Upper lobe of left lung (tissue), 6 donors: ENCODE measurements at places on chromosomes 11 and 22. TPM values are rescaled to one million over a fixed set of nuclear protein-coding genes. Genes with fewer than 3 reads are reported as not detected.

TUB gene
- total RNA-seq = 5.1 TPM

YPEL4 gene
- 0.91 TPM for total RNA-seq

TENM4 gene
- total RNA-seq = 4.1 TPM

PEX26 gene
- total RNA-seq = 32.5 TPM

DNA sequence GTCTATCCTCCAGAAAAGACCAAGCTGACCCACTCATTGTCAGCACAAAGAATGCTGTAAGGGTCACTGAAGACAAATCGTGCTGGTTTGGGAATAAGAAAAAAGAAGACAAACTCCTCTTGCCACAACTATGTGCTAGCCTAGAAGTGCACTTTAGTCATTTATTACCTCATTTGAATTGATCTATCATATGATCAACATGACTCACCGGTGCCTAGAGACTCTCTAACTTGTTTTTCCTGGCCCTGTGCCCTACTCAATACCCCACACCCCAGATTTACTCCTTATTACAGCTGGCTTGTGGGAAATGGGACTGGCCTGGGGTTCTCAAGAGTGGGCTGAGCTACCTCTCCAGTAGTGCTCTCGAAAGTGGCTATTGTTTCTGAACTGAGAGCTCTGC, 35.9 kb upstream of the HORMAD2 start:
- DNase-seq = peak; percentile 77

OR1S1 gene
- not detected for total RNA-seq

CD6 gene
- total RNA-seq = 4.2 TPM

GRCh38 chr11:109326781-109327180, 95.2 kb upstream of the C11orf87 start:
- DNase-seq = no peak

DNA sequence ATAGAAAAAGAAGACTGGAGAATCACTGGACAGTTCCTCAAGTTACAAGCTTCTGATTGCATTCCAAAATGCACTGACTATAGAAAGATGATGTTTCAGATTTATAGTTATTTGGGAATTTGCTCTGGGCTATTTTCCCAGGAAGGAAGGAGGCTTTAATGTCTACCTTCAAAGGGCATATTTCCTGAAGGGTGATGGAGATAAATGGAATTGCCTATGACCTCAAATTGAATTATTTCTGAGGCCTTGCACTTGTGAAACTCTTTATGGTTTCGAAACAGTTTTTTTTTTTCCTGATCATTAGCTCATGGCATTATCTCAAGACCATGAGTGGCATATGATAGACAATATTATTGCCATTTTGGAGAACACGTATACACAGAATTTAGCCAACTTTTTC, 333.9 kb downstream of the METTL15 start:
- no peak for DNase-seq

DNA sequence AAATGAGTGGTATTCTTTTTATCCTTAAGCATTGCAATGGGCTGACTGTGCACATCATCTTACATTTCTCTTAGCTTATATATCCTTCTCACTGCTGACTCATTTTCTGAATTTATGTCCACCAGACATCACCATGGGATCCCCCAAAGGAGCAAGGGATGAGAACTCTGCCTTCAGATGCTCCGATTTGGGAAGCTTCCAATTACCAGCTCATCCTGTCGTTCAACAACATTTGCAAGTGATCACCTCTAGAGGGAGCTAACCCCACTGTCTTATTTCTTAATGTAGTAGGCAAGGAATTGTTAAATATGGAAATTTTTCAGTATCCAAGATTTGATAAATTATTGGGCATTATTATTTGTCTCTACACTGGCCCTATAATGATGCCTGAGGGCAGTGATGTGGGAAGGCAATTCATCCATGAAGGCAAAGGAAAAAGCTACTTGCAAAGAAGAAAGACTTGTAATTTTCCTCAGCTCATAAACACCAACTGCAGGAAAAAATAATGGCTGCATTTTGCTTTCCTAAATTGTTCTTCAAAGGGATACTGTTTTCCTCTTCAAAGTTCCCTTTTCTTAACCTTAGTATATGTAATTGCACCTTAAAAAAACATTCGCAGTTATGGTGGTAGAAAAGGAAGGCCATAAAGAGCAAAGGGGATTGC, 102.4 kb upstream of the FSHB start:
- DNase-seq = no peak

DNA sequence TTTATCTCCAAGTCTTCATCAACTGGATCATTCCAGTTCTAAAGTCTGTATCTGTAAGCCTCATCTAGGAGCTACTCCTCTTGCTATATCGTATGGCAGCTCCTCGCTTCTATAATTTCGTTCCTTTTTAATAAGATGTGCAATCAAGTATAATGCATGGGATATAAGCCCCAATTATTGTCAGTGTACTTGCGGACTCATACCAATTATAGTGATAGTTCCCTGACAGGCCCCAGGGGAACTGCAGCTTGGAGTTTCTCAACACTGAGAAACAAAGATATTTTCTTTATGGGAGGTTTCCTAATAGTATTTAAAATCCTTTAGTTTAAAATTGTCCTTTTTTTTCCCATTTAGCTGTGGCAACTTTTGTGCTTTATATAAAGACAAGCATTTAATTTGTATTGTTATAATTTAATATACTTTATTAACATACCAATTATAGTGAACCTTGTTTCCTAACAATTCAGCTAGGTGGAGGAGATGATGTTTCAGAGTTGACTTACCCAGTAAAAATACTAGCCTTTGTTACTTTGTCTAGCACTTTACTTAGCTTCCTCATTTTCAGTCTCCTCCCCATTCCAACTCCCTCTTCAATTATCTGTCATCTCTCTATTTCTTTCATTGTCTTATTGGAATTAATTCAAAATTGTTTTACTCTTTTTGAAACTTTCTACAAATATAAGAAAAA, 25.3 kb upstream of the DDX17 start:
- DNase-seq = no peak

DNA sequence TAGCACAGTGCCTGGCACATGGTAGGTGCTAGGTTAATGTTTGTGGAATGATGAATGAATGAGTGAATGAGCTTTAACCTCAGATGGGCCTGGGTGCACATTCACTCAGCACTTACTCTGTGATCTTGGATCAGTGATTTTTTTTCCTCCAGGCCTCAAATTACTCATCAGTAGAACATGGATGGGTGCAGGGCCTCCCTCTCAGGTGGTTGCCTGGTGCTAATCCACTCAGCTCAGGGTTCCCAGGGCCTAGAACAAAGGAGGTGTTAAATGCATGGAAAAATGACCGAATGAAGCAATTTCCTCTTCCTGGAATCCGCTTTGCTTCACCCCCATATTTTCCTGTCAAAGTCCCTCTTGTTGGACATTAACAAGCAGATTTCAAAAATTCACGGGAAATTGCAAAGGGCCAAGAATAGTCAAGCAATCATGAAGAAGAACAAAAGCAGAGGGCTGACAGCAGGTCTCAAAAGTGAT, 93.5 kb downstream of the MYEOV start:
- DNase-seq = no peak

TESMIN gene
- 1.7 TPM for total RNA-seq

DNA sequence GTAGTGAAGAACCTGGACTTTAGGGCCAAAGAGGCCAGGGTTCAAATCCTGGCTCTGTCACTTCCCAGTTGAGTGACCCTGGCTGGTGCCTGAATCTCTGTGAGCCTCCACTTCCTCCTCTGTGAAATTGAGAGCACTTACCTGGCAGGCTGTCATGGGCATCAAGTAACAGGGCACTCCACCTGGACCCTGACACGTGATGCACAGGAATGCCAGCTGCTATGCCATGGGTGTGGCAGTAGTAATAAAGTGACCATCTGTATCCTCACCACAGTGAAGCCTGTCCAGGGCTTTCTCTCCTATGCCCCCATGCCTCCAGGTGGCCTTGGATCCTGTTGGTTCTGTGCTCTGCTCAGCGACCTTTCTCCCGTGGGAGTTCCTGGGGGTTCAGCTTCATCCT, 29.8 kb upstream of the PPP6R3 start:
- peak; percentile 61 for DNase-seq
